Right ventricle myocardium inferior (tissue), 1 donor: ENCODE measurements at places on chromosomes 4 and X. TPM values are rescaled to one million over a fixed set of nuclear protein-coding genes. Genes with fewer than 3 reads are reported as not detected.

Gene NKX6-1
- total RNA-seq, result not detected

Gene CYLC1
- total RNA-seq, result not detected

Gene FAM47B
- not detected for total RNA-seq

Gene CCNA2
- total RNA-seq, result 1.2 TPM

Gene PFKFB1
- 0.16 TPM for total RNA-seq

Gene KLB
- 0.30 TPM for total RNA-seq

Gene VCX3B
- not detected for total RNA-seq

Gene ESX1
- total RNA-seq, result not detected

Gene TKTL2
- total RNA-seq, result not detected

Gene SATL1
- total RNA-seq, result not detected

Gene TACR3
- not detected for total RNA-seq
